Hematopoietic multipotent progenitor cell (in vitro differentiated cells): ENCODE measurements at places on chromosomes 11 and 22. TPM values are rescaled to one million over a fixed set of nuclear protein-coding genes. Genes with fewer than 3 reads are reported as not detected.

Gene TST
- 35.0 TPM for total RNA-seq

Gene ADAMTS8
- not detected for total RNA-seq

Gene GGTLC2
- total RNA-seq: not detected

Gene LRP4
- total RNA-seq: 7.5 TPM

Gene SEPTIN5
- 79.4 TPM for total RNA-seq

Gene RBMXL2
- total RNA-seq: under 0.01 TPM

Gene ADM2
- 0.54 TPM for total RNA-seq

Gene IGLL1
- total RNA-seq: 203 TPM

Gene CDC45
- 8.9 TPM for total RNA-seq

Gene FAM180B
- 0.27 TPM for total RNA-seq

Gene MYEOV
- not detected for total RNA-seq

Gene MMP12
- total RNA-seq: not detected

Gene KRTAP5-2
- total RNA-seq: not detected

Gene MUC5B
- under 0.01 TPM for total RNA-seq

Gene GGT5
- total RNA-seq: 0.27 TPM

Gene ARL14EP
- total RNA-seq: 12.9 TPM

Gene HEPACAM
- total RNA-seq: not detected

Gene SPTY2D1
- 20.5 TPM for total RNA-seq

Gene SLC6A5
- under 0.01 TPM for total RNA-seq

Gene EHF
- not detected for total RNA-seq

Gene LRRC74B
- total RNA-seq: under 0.01 TPM

Gene PRR33
- total RNA-seq: 0.54 TPM

Gene OR4P4
- not detected for total RNA-seq

Gene TMEM86A
- total RNA-seq: 6.2 TPM

Gene RRAS2
- total RNA-seq: 2.2 TPM

Gene SLCO2B1
- total RNA-seq: under 0.01 TPM

Gene ATXN10
- 63.3 TPM for total RNA-seq

Gene FREY1
- 5.7 TPM for total RNA-seq

Gene CHRM4
- total RNA-seq: 1.6 TPM

Gene SYTL2
- 0.81 TPM for total RNA-seq

Gene ADM
- total RNA-seq: 3.2 TPM

Gene FZD4
- total RNA-seq: 0.27 TPM

Gene TSSK2
- not detected for total RNA-seq

Gene FJX1
- 0.54 TPM for total RNA-seq

Gene GAB4
- 0.81 TPM for total RNA-seq

Gene KRTAP5-8
- not detected for total RNA-seq
